ENCODE measurements at places on chromosomes 16 and 17. TPM values are rescaled to one million over a fixed set of nuclear protein-coding genes. Genes with fewer than 3 reads are reported as not detected.

ASGR1 gene
- 1.3 TPM for total RNA-seq

PRPSAP2 gene
- 25.3 TPM for total RNA-seq

RAP1GAP2 gene
- total RNA-seq = 10.0 TPM

MYH2 gene
- not detected for total RNA-seq

SLC13A2 gene
- total RNA-seq = not detected

KRTAP4-5 gene
- total RNA-seq = not detected

TANC2 gene
- total RNA-seq = 77.5 TPM

All from Panc1 (cell line).